NCI-H187 treated with DMSO at 0.1 percent for 48 hours (cell line): ENCODE measurements at places on chromosomes 3 and 15.

DNA sequence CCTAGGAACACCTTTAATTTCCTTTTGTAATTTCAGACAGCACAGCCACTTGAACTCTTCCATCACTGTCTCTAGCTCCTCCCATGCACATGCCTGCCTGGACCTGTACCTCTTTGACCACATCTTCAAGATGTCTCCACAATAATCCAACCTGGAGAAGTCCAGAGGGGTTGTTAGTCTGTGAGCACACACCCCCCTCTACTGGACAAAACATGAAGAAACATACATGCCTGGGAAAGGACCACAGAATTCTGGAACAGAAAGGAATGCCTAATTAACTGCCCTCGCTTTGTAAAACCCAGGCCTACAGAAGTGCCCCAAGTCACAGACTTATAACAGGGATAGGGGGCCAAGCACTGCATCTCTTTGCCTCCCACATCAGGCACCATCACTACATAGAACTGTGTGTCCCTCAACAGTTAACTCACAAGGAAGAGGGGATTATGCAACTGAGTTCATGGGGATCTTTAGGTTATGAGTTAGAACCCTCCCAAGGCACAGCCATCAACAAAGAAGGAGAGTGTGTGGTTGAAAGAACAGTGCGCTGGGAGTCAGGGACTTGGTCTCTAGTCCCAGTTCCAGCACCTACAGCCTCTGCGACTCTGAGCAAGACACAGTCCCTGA lies 61.7 kb downstream of the FMN1 start:
- peak; percentile 60 for DNase-seq

GRCh38 chr15:45134682-45135604 lies 5.1 kb downstream of the DUOX1 start:
- no peak for DNase-seq

GRCh38 chr3:40258555-40258954 lies 51.0 kb upstream of the EIF1B start:
- no peak for DNase-seq

DNA sequence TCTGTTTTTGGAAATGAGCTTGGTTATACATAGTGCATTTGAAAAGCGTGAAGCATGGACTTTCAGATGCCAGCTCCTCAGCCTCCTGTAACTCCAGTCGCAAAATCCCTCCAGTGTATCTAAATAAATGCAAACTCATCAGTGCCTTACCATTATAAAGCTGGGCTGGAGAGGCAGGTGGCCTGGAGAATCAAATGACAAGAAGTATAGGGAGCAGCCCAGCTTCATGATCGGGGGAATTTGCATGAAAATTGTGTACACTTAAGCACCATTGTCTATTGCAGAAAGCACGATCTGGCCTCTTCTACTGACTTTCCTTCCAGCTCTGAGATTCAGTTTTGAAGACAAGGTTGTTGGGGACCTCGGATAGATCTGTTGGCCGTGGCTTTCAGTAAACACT lies 71.7 kb downstream of the IGF1R start:
- no peak for DNase-seq

DNA sequence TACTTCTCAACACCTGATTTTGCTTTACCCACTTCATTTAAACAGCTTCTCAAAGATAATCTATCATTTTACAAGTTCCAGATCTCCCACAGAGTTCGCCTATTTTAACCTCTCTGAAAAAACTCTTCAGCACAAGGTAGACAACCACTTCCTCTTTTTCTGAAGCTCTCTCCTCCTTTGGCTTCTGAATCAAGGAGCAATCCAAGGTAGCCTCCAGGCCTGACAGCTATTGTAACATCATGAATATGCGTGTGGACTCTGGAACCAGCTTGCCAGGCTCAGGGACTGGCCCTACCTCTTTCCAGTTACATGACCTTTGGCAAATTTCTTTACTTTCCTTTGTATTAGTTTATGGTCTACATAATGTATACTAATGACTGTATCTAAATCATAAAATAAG lies 405.9 kb upstream of the ZNF385D start:
- DNase-seq: no peak

DNA sequence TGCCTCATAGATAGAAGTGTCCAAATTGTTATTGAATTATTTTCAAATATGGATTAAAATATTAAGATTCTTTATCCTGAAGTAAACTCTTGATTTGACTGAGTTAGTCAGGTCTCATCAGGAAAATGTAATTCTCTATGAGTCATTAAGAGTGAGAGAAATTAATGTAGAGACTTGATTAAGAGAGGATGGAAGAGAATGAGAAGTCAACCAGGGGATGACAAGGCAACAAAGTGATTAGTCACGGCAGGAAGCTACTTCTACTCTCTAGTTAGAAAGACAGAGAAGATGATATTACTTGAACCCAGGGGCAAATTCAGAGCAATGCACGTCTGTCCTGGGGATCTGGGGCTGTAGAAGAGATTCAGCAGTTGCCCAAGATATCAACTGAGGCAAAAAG lies 202.5 kb downstream of the LSAMP start:
- no peak for DNase-seq

- DNase-seq: no peak
These were observed 27.2 kb upstream of the ATP11B start for GRCh38 chr3:182766099-182766498.

DNA sequence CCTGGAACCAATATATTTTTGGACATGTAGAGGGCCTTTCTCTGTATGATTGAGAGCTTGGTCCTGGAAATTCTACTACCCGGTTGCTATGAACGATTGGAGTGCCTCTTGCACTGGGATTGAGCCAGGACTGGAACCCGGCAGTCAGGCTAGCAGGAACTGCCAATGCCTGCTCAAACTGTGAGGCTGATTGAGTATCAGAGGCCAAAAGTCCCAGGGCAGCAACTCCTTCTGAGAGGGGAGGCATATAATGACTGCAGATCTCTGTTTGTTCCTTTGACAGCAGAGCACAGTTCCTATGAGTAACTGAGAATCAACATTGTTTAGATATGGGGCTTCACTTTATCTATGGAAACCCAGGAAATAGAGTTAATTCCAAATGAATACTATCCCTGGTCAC lies 12.9 kb downstream of the IQCH start:
- DNase-seq: no peak

- DNase-seq: no peak
These were observed at the start of gene CASR for GRCh38 chr3:122183521-122183892. TSS of gene CASR (plus strand) at chr3:122183668. CDS start at chr3:122254190, 70,522 bp downstream.

GRCh38 chr15:75671730-75672602 lies 24.3 kb downstream of the SNX33 start:
- DNase-seq: no peak
